ENCODE measurements at places on chromosomes 16 and 17.

DNA sequence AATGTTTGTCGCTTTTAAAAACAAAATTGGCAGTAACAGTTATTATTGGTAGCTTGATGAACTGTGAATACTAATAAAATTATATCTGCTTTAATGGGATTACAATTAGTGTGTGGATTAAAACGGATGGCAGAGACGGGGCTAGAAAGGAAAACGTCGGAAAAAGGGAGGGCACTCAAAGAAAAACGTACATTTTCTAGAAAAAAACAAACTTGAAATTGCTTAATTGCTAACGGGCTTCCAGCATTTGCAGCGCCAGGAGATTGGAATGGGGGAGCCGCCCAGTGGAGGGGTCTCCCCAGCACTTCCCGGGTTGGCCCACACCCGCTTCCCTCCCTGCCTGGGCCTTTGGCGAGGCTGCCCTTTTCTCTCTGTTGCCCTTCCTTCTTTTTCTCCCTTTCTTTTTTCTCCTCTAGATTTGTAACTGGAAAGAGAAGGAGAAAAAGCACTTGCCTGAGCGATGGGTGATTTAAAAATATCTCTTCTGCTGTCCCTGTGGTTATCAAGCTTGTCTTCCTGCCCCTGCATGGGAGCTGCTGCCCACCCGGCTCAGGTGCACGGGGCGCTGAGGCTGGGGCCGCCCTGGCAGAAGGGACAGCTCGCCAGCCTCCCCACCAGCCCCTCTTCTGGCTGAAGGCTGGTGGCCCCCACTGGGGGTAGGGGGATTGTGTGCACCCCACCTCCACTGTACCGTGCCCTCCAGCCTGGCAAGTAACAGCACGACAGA lies 5.9 kb downstream of the BAHCC1 start:
- no peak for DNase-seq

- DNase-seq, result no peak
Observed at GRCh38 chr17:61614219-61614618, 23.2 kb upstream of the NACA2 start.

DNA sequence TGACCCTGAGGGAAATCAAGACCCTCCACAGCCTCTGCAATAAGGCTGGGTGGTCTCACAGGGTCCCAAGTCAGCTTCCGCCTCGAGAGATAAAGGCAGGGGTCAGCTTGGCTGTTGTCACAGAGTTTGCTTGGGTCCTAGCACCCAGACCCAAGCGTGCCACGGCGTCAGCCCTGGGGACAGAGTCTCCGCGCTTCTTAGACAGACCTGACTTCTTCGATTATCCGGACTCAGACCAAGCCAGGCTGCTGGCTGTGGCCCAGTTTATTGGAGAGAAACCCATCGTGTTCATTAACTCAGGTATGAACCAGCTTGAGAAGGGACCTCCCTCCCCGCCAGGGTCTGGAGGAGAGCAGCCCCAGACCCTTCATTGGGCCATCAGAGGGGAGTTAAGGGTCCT lies 588 bp downstream of the C16orf92 start:
- DNase-seq, result no peak

DNA sequence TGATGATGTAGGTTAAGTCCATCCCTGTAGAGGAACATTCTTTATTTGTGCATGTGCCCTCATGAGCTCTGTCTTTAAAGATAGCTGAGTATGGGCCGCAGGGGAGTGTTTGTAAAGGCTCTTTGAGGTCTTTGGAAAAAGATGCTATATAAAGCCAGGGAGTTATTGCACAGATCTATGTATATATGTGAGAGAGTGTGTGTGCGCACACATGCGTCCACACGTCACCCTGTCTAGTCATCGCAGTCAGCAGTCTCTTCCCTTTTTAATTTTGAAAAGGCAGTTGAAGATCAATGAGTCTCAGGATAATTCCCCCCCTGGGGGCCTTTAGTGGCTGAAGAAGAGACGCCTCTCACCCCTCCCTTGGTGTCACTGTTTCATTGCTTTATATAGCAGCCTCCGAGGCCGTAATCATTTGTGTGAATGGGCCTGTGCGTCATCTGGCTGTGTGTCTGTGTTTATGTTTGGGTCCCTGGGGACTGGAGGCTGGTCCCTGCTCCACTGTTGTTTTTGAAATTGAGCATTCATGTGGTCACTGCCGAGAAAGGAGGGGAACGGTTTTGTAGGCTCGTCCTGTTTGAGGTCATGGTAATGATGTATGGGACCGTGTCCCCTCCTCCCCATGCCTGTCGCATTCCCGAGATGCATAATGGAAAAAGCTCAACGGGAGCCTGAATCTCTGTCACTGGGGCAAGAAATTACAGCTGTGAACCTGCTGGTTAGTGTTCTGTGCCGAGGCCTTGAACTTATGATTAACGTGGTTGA lies 143.9 kb downstream of the SNX29 start:
- no peak for DNase-seq

- no peak for DNase-seq
Observed at GRCh38 chr16:87323727-87324410, 6.7 kb upstream of the C16orf95 start.

DNA sequence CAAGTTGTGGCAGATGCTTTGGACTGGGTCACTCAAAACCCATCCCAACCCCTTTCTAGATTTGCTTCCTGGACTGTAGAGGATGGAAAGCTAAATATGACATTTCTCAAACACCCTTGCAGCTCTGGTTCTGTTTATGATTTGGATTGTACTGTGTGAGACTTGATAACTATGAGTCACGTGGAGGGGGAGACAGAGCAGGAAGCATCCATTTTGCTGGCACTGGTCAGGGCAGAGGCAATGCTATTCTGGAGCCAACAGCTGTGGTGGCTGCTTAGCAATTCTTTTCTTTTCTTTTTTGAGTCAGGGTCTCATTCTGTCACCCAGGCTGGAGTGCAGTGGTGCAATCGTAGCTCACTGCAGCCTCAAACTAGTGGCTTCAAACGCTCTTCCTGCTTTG lies 13.6 kb upstream of the TERF2 start:
- no peak for DNase-seq

- no peak for DNase-seq
Observed at GRCh38 chr17:42544874-42545283, 7.8 kb upstream of the HSD17B1 start.

GRCh38 chr16:78321620-78322360 lies 222.3 kb downstream of the WWOX start:
- DNase-seq, result no peak

GRCh38 chr17:55319933-55320593 lies 55.3 kb downstream of the HLF start:
- no peak for DNase-seq

GRCh38 chr16:4266372-4266771 lies 6.5 kb downstream of the TFAP4 start:
- DNase-seq, result no peak

GRCh38 chr17:34398990-34399389 lies 36.0 kb upstream of the CCL1 start:
- DNase-seq, result no peak

- DNase-seq, result no peak
Observed at GRCh38 chr17:78476973-78477372, 98.5 kb downstream of the PGS1 start.

DNA sequence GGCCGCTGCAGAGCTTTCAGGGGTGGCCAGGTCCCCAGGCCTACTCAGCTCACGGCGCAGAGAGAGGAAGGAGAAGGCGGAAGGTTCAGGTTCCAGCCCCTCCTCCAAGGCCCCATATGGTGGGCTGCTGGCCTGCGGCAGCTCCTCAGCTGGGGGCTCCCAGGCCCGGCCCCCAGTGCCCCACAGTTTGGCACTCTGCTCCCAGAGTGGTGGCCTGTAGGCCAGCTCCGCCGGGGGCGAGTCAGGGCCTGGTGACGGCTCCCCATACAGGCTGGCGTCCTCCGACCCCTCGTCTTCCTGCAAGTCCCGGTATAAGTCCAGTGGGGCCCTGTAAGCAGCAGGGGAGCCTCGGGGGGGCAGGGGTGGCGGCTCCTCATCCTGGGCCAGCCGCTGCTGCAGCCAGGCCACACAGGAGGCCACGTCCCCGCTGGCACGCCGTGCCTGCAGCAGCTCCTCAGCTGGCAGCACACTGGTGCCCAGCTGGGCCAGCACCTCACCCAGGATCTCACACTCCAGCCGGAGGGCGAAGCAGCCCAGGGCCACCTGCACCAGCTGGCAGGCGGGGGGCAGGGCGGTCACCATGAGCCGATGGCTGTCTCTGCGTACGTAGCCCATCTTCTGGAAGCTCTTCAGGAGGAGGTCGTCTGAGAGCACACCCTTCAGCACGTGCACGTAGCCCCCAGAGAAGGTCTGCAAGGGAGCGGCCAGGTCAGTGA lies 3.7 kb downstream of the SPATA2L start:
- no peak for DNase-seq

DNA sequence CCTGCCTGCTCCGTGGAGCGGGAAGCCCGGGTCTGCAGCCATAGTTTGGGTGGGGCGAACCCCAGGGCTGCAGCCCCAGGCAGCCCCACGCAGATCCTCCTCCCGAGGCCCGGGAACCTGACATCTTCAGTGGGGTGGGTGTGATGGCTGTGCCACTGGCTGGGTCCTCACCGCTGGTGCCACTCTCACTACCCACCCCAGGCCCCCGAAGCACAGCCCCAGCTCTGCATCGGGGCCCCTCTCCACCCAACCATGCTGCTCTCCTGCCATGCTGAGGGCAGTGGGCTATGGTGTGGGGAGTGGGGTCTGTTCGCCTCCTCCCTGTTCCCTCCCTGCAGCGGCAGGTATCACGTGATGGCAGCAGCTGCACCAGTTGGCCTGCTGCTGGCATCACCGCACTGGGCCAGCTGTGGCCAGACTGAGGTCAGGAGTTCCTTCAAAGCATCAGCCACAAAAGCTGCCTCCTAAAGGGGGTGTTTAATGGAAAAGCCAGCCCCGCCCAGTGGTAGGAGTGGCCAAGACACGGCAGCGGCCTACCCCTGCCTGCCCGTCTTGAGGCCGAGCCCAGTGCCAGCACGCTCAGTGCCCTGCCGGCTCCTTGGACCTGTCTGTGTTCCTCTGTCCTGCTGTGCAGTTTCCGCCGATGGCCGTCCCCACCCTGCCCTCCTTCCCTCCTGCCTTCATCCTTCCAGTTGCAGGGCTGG lies 10.8 kb downstream of the KCTD5 start:
- DNase-seq, result no peak

- no peak for DNase-seq
Observed at GRCh38 chr16:88378836-88379693, 3.7 kb upstream of the ZNF469 start.

DNA sequence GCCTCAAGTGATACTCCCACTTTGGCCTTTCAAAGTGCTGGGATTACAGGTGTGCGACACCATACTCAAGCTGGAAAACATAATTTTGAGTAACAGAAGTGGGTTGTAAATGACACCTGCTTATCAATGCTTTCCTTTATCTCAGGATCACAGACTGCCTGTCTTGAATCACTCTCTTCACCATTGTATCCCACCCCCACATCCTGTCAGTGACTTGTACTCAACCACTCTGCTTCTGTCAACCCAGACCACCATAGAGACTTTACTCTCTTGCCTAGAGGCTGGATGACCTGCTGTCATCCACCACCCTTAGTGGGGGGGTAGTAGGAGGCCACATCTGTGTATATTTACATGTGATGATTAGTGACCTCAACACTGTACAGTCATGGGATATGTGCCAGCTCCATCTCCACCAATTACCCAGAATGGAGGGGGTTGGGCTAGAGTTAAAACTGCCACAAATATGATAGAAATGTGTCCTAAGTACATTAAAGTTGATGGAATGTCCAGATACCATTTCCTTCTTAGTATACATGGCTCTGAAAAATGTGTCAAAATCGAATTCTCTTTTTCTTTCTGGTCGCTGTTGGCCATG lies 338.7 kb downstream of the GRIN2A start:
- DNase-seq, result no peak

DNA sequence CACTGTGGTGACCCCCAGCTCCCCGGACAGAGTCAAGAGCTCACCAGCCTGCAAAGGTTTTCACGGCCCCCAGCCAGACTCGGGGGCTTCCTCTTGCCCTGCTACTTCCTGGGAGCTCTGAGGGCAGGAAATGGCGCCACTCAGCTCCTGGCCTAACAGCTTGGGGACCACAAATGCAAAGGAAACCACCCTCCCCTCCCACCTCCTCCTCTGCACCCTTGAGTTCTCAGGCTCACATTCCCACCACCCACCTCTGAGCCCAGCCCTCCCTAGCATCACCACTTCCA lies 375 bp upstream of the SPN start:
- peak; percentile 67 for DNase-seq

- DNase-seq, result no peak
Observed at GRCh38 chr16:86824751-86825296, 246.5 kb downstream of the FOXL1 start.

DNA sequence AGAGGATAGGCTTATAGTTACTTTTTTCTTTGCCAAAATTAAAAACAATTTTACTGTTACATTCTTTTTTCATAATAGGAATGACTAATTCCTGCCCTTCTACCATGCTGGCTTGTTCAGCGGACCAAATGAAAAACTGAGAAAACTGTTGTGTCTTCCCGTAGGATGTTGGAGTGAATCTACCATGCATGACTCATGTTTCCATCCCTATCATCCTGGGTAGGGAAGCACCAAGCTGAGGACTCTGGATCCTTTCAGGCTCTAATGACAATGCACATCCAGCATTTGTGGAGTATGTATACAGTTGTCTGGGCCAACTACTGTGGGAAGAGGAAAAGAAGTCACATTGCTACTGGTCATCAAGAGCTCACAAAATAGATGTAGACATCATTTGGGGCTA lies 41.1 kb upstream of the DHX8 start:
- no peak for DNase-seq

GRCh38 chr17:58684003-58684402 lies 7.8 kb downstream of the TEX14 start:
- no peak for DNase-seq

DNA sequence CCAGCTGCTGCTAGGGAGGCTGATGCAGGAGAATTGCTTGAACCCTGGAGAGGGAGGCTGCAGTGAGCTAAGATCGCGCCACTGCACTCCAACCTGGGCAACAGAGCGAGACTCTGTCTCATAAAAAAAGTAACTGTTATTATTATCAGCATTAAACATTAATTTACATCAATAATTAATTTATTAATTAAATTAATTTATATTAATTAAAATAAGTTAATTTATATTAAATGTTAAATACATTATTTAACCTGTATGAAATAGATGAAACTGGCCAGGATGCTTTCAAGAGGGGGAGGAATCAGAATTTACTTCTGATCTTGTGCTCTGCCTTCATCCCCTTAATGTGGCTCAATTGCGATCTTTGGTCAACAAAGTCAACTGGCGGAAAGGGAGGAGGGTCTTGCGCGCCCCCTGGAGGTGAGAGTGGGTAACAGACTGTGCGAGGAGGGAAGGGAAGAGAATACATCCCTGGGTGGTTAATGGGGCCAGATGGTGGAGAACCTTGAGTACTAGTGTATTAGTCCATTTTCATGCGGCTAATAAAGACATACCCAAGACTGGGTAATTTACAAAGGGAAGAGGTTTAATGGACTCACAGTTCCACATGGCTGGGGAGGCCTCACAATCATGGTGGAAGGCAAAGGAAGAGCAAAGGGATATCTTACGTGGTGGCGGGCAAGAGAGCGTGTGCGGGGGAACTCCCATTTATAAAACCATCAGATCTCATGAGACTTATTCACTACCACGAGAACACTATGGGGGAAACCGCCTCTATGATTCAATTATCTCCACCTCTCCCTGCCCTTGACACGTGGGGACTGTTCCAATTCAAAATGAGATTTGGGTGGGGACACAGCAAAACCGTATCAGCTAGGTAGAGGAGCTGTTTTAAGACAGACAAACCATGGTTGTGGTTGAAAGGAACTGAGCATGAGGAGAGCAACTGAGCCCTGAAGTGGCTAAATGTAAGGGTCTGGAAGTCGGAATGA lies 15.7 kb upstream of the CPPED1 start:
- peak; percentile 42 for DNase-seq

- no peak for DNase-seq
Observed at GRCh38 chr16:85123891-85124635, 11.8 kb upstream of the CIBAR2 start.

- DNase-seq, result no peak
Observed at GRCh38 chr16:9844361-9844760, 337.9 kb downstream of the GRIN2A start.

GRCh38 chr17:17494499-17494869 lies 1.7 kb downstream of the RASD1 start:
- no peak for DNase-seq
